Activated naive CD4-positive, alpha-beta T cell treated with anti-CD3 and anti-CD28 coated beads for 36 hours (primary cell): ENCODE measurements at places on chromosomes 2 and 18. TPM values are rescaled to one million over a fixed set of nuclear protein-coding genes. Genes with fewer than 3 reads are reported as not detected.

The ANKRD53 gene
- total RNA-seq: 0.24 TPM

The GALNT14 gene
- 1.1 TPM for total RNA-seq

DNA sequence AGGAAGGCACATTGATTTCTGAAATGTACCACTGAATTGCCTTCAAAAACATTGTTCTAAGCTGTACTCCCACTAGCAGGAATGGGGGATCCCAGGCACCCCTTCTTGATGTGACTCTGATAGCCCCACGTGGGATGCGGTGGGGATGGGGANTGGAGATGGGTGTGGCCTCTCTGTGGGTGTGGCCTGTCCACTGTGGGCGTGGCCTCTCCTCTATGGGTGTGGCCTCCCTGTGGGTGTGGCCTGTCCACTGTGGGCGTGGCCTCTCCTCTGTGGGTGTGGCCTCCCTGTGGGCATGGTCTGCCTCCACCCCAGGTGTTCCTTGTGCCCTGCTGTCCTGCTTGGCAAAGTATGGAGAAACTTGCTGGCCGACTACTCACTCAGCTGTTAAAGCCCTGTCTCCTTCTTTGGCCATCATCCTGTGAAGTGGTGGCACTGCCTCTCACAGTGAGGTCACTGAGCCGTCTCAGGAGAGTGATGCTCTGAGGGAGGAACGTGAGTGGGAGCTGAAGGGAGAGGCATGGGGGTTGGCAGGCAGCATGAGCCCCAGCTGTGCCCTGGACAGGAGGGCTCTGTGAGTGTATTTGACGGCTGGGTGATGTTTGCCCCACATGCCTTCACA, 6.7 kb upstream of the PARD6G start:
- H3K4me1 ChIP-seq: no peaks in the 10 kb centered on the region
- no peak overlapping the region for H3K4me3 ChIP-seq
- no peaks in the 10 kb centered on the region for H3K36me3 ChIP-seq
- DNase-seq: no peak

GRCh38 chr2:233247744-233248143, 3.7 kb upstream of the ATG16L1 start:
- no peaks in the 10 kb centered on the region for H3K27me3 ChIP-seq
- peaks cover under 1% of the 10 kb centered on the region for H3K36me3 ChIP-seq
- peaks cover 56% of the 10 kb centered on the region for H3K4me1 ChIP-seq
- peak overlapping the region; percentile 36 for H3K4me3 ChIP-seq

DNA sequence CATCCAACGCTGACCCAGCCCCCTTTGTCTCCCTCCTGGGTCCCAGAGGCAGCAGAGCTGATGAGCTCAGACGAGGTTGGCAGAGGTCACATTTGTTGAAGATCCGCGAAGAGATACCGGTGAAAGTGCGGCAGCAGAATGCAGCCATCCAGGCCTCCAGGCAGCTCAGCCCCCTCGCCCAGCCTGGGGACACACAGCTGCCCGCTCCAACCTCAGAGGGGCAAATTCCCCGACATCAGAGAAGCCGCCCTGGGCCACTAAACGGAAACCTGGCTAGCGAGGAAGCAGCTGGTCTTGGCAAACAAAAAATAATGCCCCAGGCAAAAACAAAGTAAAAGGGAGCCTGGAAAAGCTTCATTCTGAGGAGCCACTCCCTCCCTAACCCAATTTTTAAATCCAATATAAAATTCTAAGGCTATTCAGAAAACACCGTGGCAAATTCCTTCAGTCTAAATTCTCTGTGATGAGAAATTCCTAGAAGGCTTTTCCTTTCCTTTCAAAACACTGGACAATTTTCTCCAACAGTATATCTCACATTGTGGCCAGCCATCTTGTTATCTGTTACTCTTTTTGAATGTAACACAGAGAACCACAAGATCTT, 262.4 kb downstream of the SS18 start:
- no peaks in the 10 kb centered on the region for H3K4me1 ChIP-seq
- no peak overlapping the region for H3K27ac ChIP-seq
- DNase-seq: no peak
- no peaks in the 10 kb centered on the region for H3K36me3 ChIP-seq
- peaks cover 5% of the 10 kb centered on the region for H3K27me3 ChIP-seq
